ENCODE measurements at places on chromosomes 4 and X.

- no peak for DNase-seq
Measured at GRCh38 chr4:57018980-57019379, 40.3 kb downstream of the POLR2B start.

DNA sequence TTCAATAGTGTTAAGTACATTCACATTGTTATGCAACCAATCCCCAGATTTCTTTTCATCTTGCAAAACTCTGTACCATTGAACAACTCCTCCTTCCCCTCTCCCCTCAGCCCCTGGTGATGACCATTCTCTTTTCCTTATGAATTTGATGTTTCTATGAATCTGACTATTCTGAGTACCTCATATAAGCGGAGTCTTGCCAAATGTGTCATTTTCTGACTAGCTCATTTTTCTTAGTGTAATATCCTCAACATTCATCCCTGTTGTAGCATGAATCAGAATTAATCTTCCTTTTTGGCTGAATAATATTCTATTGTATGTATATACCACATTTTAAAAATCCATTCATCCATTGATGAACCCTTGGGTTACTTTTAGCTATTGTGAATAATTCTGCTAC lies 34.0 kb downstream of the SMIM20 start:
- DNase-seq: no peak

DNA sequence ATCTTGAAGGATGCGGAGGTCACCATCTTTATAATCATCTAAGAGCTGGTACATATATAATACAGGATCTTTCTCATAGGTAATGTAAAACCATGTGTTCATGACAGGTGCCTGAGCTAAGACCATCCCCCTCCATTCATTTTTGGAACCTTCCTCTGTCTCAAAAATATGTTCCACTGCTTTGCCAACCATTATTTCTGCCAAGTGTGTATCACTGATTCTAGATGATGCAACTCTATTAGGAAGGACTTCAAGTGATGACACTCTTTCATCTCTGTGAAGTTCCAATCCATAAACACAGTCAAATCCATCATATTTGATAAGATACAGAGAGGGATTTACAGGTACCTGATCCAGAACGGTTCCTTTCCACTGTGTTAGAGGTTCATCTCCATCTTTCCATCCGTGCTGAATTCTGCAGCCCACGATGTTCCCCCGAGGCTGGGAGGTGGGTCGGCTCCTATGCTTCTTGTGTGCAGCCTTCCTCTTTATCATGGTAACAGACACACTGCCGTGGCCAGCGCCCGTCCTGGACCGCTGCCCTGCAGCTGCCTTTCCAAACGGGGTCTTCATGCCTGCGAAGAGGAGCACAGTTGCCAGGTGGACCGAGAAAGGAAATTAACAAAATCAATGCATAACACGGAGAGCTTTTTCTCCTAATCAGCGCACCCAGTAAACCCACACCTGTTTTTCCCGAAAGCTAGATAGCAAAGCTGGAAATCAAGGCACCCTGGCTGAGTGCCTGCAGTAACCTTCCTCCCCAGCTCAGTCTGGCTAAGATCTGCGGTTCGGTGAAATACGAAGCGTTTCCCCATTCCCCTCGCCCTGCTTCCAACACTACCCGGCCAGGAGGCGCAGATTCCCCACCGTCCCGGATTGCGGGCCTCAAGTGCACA lies 718 bp downstream of the SPIN3 start:
- no peak for DNase-seq

DNA sequence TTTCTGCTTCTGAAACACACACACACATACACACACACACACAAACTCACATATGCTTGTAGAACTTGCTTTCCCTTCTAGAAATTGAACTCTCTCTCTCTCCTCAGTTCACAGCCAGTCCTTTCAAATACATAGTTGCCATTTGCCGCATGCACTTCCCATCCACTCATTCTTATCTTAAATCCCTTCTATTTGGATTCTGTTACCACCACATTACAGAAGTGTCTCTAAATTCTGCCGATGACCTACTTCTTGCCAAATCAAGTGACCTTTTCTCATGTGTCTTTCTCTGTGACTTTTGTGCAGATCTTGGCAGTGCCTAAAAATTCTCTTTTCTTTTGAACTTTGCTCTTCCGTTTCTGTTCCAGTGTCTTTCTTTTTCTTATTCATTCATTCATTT lies 7.5 kb upstream of the MYOZ2 start:
- no peak for DNase-seq

GRCh38 chrX:37896511-37896890 lies 49.1 kb upstream of the DYNLT3 start:
- no peak for DNase-seq

DNA sequence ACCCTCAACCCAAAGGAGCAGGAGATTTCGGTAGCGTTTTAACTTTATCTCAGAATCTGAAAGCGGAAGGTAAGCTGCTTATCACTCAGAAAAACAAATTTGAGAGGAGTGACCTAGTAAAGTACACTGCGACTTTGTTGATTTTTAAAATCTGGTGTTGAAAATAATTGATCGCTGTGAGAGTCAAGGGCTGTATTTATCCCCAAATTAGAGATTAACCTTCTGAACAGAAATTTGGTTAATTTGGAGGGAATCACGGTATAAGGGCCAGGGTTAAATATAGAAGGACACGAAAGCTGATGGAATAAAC lies 212 bp downstream of the CLCN4 start:
- DNase-seq: no peak

GRCh38 chr4:67393699-67394281 lies 151.5 kb downstream of the CENPC start:
- no peak for DNase-seq

DNA sequence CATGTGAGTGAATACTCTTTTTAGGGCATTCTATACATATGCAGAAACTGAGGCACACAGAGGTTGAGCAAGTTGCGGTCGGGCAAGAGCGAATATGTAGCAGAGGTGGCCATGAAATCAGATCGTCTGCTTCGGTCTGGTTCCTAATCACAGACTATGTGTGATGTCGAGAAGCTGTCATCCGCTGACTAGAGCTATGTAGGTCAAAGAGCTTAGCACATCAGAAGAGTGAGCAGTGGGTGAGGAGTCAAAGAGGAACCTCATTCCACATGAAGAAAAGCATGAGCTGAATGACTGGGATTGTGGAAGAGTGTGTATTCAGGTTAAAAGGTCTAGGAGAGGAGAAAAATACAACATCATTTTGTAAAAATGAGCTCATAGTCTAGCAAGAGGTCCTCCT lies 19.0 kb downstream of the GAB3 start:
- no peak for DNase-seq

DNA sequence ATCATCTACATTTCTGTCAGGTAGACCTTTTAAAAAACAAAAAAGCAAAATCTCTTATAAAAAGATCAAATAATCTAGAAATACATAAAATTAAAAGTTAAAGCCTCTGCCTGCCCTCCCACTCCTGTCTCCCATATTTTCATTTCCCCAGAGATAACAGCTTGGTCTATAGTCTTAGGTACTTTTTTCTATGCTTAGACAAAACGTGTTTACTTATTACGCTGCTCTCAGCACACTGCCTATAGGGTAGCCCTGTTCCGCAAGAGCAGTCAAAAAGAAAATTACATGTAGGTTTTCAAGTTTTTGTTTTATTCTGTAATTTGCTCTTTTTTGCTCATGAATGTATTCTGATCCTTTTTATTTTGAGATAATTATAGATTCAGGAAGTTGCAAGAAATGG lies 73.3 kb downstream of the TAF1 start:
- no peak for DNase-seq

DNA sequence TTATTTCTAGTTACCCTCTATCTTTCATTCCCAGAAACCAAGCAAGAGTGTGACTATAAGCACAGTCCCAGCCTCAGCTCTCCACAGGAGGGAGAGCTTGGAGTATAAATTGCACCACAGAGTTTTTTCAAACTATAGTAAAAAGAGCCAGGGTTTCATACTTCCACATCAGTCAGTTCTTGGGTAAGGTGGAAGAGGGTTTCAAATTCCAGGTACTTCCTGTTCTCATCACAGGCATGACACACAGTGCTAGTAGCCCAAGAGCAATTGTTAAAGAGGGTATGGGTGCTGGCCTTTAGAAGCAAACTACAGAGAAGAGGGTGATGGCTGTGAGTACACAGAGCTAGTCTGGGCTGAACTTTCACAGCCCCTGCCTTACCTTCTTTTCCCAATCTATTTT lies 5.7 kb upstream of the IL1RAPL1 start:
- no peak for DNase-seq

- DNase-seq: no peak
Measured at GRCh38 chr4:161564230-161564834, 599.5 kb downstream of the FSTL5 start.

DNA sequence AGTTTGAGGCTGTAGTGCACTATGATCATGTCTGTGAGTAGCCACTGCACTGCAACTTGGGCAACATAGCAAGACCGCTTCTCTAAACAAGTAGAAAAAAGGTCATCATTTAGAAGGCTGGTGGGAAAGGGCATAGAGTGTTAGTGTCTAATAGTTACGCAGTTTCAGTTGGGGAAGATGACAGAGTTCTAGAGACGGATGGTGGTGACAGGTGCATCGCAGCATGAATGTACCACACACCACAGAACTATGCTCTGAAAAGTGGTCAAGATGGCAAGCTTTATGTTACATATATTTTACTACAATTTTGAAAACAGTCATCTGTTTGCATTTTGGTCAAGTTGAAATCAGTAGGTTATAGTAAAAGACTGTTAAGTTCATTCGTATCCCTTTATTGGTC lies 23.7 kb upstream of the CLDN34 start:
- DNase-seq: no peak

All from activated T-cell treated with anti-CD3 and anti-CD28 coated beads, Interleukin-2, amount 50 U/mL, for 48 hours (primary cell).